GM03348 (cell line): ENCODE measurements at places on chromosomes 6 and 20.

- DNase-seq: no peak
Measured at GRCh38 chr20:17611290-17611539, 41.3 kb downstream of the DSTN start.

GRCh38 chr20:32894026-32894483, 35.3 kb downstream of the EFCAB8 start:
- DNase-seq: peak; percentile 29

GRCh38 chr6:121614115-121614514, 178.7 kb downstream of the GJA1 start:
- DNase-seq: no peak

DNA sequence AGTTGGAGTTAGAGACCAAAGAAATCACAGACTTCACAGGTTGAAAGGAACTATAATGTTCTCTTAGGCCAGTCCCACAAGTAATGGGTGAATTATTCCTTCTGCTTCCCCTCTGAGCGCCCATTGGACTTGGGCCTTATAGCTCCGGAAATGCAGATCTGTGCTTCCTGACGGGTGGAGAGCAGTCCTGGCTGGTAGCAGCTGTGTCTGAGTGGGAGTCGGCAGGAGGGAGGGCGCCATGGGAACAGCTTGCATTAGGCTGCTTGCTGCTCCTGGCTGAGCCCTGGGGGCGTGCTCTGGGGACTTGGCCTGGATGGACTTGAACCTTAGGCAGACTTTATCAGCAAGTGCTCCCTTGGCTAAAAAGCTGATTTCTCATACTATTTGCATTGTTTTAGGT, 18.4 kb upstream of the NUP153 start:
- peak; percentile 56 for DNase-seq

- no peak for DNase-seq
Measured at GRCh38 chr6:79005497-79005896, 72.6 kb downstream of the PHIP start.

GRCh38 chr6:157488058-157488457, 107.1 kb downstream of the ZDHHC14 start:
- no peak for DNase-seq
